Activated CD4-positive, alpha-beta T cell treated with anti-CD3 and anti-CD28 coated beads, Interleukin-2, amount 50 U/mL, for 4 hours (primary cell): ENCODE measurements at places on chromosomes 2 and 18.

DNA sequence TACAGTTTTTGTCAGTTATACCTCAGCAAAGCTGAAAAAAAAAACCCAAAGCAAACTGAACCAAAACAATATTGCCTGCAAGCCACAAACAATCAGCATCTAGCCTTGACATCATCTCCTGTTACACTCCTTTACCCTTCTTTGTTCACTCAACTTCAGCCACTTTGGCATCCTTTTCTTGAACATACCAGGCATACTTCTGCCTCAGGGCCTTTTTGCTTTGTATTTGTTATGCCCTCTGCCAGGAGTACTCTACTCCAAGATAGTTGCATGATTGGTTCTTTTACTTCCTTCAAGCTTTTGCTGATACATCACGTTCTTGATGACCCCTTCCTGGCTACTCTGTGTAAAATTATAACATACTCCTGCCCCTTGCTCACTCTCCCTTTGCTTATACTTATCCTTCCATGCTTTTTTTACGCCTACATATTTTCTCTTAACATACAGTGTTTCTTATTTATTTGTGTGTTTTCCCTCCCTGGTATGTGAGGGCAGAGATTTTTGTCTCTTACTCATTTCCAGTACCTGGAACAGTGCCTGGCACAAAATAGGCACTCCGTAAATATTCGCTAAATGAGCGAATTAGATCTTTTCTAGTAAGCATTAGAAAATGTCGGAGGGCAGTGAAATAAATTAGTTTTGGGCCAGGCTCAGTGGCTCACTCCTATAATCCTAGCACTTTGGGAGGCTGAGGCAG lies 12.7 kb downstream of the ABI2 start:
- DNase-seq, result no peak

GRCh38 chr2:42957861-42958301 lies 165.5 kb upstream of the HAAO start:
- no peak for DNase-seq

DNA sequence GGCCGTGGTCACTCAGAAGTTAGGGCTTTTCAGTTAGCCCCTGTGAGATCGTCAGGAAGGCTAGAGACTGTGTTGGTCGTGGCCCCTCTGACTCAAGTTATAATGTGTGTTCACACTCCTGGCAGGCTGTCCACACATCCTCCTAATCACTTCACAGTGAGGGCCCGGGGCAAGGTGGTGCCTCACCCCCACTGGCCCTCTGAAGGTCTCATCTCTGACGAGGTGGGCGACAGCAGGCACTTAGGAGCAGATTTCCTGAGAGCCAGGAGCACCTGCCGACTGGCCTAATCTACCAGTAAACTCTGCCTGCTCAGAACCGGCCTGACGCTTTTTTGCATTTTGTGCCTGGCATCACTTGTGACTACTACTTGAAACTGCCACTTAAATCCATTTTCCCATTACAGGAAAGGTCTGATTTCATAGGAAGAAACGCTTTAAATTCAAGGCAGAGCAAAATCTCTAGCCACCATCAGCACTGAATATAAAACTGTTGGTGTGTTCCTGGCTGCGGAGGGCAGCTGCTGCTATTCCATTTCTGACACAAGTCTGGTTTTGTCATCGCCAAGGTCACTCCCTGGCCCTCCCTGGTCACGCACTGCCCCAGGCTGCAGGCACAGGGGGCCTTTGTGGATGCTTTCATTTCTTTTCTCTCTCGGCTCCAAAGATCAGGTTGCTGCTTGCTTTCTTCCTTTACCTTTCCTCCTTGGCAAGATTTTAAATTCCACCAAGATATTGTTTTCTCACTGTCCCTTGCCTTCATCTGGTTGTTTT lies 48.0 kb downstream of the RAB12 start:
- no peak for DNase-seq

DNA sequence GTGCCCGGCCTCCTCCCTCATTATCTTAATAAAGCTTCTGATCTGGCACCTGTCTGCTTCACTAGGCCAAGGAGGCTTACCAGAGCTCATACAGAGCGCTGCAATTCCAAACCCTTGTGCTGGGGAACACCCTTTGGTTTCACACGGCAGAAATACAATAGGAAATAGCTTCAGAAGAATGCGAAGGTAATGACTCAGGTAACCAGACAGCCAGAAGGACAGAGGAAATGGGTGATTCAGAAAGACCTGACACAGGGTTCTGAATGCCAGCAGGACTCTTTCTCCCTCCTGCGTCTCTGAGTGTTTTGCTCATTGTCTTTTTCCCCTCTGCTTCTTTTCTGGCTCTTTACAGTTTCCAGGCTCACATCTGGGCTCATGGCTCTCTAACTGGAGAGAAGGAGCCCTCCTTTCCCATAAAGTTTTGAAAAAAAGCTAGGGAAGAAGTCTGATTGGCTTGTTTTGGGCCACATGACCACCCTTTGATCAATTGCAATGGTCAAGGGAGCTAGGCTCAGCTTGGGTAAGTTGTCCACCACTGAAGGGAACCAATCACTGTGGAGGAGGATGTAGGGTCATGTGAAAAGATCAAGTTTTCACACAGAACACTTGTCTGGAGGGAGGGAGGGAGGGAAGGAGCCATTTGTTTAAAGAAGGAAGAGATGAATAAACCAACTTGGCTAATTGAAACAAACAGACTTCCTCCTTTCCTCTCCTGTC lies 90.5 kb upstream of the UPP2 start:
- no peak for DNase-seq

DNA sequence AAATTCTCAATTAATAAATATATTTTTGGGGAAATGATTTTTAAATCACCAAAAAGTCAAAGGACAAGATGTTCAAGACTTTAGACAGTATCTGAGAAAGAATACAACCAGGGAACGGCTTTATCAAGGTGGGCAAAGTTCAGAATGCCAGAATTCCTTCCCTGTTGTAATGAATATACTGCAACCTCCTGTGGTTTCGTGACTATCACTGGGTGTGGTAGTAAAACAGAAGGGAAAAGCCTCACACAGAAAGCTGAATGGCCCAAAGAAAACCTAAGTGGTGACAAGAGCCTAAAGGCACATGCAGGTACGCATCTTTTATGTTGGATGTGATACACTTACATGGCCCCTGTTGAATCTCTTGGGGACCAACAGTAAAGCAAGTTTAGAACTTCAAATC lies 37.1 kb downstream of the MBD2 start:
- DNase-seq, result no peak

DNA sequence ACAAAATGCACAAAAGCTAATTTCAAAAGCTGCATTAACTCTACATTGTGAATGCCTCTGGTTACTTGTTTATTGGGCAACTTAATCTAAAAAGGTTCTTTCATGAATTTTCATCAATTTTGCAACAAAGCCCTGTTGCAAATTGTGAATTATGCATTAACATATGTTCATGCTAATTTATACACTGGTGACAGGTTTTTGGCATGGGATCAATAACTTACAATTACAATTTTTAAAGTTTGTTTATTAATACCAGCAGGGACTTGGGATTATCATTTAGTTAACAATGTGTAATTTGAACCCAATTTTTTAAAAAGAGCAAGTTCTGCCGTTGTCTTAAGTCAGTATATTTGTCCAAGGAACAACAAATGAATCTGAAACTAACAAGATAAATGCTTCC lies 183.6 kb downstream of the DCC start:
- no peak for DNase-seq

DNA sequence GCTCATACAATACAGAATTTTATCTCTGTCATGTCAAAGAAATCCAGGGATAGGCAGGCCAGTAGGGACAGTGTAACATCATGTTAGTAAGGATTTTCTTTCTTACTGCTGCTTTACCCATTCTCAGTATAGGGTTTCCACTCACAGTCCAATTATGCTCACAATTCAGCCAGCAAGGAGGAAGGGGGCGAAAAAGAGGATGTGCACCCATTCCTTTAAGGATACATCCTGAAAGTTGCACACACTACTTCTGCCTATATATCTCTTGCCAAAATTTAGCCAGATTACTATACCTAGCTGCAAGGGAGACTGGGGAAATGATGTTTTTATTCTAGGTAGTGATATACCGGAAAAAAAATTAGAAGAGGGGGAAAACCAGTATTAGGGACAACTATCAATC lies 66.1 kb downstream of the BAZ2B start:
- no peak for DNase-seq

- DNase-seq, result no peak
Observed at GRCh38 chr18:79796531-79797405, 970 bp upstream of the KCNG2 start.

DNA sequence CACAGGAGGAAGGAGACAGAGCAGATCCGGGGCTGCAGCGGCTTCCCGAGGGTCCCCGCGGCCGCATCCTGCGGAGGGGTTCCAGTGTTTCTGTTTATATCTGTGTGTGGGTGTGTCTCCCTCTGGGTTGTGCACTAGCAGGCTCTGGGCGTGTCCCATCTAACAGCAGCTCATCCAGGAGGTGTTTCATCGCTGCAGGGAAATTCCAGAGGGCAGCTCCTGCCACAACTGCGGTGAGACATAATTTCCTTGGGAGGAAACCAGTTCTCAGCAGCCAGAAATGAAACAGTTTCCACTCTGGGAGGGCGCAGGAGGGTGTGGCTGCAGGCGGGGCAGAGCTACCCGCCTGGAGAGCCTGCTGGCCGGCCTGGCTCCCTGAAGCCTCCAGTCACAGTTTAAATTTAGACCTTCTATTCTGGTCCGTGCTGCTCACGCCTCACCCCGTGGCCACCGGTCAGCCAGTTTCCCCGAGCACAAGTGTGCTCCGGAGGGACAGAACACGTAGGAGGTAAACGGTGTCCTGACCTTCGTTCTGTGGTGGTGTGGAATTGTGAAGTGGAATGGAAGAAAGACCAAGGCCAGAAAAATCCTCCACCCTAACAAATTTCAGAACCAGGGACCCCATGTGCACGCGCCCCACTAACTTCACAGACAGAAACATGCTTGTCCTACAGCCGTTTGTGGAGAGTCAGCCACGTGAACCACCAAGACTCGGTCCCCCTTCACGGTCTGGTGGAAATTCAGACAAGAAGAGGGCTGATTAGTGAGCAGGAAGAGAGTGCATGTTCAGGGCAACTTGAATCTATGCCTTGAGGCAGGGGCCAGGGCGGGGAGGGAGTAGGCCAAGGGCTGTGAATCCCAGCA lies 50.2 kb downstream of the TEX44 start:
- DNase-seq, result peak; percentile 58

DNA sequence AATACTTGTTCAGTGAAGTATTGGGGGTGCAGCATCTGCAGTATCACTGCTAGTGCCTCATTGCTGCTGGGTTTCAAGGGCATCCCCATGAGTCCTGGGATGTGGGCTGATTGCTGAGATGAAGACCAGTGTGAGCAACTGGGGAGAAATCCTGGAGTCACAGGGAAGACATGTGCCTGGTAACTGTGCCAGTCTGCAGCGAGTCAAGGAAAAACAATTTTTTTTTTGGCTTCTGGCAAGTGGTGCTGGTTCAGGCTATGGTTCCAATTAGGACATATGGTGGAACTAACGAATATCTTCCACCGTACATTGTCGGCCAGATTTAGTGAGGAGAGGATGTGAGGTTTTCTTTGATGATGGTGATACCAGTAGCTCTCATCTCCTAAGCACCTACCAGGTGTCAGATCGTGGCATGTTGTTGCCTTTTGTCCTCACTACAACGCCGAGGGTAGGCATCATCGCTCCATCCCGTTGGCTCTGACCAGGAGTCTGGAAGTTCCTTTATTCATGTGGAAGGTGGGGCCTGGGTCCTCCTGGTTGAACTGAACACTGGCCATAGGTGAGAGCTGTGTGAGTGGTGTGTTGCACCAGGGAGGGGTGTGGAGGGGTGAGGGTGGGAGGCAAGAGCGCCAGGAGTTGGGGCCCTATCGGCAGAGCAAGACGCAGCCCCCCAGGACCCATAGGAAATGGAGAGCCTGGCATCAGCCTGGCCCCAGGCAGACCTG lies 118.0 kb upstream of the HS6ST1 start:
- DNase-seq, result no peak

GRCh38 chr18:21241301-21242048 lies 557 bp upstream of the GREB1L start:
- no peak for DNase-seq

DNA sequence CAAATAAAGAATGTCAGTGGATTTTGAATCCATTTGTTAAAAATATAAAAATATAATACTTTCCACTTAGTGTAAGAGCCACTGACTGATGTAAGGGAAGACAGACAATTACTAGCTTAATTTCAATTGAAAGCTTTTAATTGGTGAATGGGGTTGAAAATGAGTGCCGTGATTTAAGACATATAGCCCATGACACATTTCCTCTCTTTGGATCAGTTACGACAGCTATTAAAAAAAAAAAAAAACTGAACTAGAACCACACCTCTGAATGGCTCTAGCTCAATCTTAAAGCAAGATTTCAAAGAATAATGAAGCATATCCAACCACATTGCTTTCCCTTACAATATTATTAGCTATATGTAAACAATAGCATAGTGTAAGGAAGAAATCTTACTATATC lies 44.0 kb downstream of the CIB4 start:
- no peak for DNase-seq

DNA sequence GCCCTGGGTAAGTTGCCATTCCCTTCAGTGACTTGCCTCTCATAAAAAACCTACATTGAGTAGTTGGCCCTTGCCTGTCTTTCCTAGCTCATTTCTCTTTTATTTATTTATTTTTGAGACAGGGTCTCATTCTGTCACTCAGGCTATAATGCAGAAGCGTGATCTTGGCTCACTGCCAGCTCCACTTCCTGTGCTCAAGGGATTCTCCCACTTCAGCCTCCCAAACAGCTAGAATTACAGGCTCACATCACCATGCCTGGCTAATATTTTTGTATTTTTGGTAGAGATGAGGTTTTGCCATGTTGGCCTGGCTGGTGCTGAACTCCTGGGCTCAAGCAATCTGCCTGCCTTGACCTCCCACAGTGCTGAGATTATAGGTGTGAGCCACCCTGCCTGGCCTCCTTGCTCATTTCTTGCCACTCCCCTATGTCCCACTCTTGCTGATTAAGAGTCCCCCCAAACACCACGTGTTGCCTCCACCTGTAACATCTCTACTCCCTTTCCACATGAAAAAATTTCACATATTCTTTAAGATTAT lies 12.6 kb downstream of the EVA1A start:
- no peak for DNase-seq

GRCh38 chr2:157743051-157743450 lies 114.4 kb upstream of the ACVR1C start:
- no peak for DNase-seq

DNA sequence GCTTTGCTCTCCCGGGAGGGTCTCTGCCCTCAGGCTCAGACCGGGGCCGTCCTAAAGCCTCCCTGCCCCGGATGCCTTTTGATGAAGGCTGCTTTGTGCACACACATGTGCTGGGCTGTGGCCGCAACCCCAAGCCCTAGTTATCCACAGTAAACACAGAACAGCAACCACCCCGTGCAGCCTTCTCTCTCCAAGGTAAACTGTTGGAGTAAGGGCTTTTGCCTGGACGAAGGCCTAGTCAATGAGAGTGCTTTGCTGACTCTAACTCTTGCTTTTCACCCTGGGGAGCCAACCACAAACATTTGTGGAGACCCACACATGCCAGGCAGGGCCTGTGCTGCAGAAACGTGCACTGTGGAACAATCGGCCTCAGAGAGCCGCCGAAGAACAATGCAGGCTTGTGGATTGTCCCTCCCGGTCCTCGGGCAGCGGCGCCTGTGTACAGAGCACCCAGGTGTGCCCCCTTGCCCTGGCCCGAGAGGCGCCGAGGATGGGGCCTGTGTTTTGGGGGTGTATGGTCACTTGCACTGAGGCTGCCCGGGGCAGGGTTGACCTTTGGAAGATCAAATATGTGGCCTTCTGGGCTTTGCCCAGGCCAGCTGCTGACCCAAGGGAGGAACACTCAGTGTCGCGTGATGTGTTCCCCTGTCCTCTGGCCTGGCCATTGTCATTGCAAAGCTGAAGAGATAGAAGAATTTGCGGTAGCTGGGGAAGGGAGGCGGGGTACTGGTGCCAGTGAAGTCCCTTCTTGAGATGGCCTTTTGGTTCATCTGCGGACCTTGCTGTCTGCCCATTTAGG lies 37.0 kb downstream of the CTIF start:
- no peak for DNase-seq

- DNase-seq, result no peak
Observed at GRCh38 chr2:234300932-234301823, 195.7 kb downstream of the ARL4C start.
